NCI-H345 (cell line): ENCODE measurements at places on chromosomes 16 and 17.
A peak's percentile ranks its signal among the peaks of the same experiment; 100 is the strongest.

DNA sequence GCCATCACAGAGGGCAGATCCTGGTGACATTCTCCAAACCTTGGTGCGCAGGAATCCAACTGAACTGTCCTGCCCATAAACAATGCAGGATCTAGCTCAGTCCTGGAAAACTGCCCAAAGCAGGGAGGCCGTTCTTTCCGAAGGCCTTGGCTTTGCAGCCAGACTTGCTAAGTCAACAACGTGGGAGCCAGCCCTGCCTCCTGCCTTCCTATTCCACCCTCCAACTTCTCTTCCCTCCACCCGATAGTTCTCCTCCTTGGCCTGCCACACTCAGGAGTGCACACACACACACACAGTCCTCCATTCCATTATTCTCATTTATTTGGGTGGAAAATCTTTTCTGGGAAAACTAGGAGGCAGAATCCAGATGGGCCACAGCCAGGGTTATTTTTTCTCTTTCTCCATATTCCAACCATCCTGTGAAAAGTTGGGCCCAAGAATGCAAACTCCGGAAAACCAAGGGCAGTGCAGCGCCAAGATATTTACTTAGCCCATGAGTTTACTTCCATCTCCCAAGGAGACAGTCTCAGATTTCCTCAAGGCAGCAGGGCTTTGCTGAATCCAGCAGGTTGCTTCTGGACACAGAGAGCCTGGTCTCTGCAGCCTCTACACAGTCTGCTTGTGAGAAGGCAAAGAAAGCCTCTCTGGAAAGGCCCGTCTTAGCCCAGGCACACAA, 15.8 kb downstream of the COPRS start:
- no peak for DNase-seq

DNA sequence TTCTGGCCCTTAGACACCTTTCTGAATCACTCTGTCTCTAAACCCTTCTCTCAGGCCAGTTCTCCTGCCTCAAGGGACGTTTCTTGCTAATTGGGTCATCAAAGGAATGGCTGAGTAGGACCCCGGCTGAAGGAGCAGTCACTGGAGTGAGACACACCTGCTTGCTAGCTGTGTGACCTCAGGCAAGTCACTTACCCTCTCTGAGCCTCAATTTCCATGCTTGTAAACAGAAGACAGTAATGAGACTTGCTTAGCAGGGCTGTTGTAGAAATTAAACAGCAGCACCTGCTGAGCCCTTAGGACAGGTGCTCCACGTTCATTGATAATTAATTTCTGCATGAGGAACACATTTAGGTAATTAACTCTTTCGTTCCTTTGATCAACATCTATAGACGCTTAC, 6.8 kb downstream of the CIBAR2 start:
- DNase-seq, result no peak

- DNase-seq, result no peak
These were observed 95.8 kb downstream of the ASIC2 start for GRCh38 chr17:33197342-33197741.

DNA sequence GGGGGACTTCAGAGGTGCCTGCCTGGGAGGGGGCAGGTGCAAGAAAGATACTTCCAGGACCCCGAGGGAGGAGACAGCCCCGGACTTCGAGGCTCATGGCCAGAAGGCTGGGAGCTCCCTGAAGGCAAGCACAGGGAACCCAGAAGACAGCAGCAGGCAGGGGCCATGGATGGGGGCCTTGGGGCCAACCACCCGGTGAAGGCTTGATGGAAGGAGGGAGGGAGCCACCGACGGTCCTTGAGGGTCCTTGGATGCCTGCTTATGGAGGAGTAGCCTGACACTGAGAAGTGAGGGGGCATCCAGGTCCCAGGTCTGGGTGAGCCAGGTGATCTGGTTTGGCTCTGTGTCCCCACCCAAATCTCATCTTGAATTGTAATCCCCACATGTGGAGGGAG, 89.7 kb downstream of the SEC14L1 start:
- DNase-seq, result no peak

DNA sequence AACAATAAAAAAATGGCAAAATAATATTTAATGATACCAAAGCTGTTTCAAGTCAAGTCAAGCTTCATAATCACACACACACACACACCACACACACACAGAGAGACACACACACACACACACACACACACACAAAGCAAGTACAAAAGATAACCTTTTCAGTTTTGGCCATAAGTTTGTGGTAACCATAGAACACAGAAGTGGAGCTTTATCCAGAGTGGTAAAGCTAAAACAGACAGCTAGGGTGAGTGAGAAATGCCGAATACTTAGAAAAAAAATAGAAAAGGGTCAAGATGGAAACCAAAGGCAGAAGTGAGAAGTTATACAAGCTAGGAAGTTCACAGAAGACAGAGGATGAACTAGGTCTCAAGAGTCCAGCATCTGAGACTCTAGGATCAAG, 79.0 kb downstream of the HS3ST3A1 start:
- DNase-seq, result no peak

- DNase-seq, result peak; percentile 11
These were observed 13.7 kb downstream of the SHCBP1 start for GRCh38 chr16:46607529-46607928.

- no peak for DNase-seq
These were observed 12.6 kb downstream of the GRB7 start for GRCh38 chr17:39750131-39751015.

DNA sequence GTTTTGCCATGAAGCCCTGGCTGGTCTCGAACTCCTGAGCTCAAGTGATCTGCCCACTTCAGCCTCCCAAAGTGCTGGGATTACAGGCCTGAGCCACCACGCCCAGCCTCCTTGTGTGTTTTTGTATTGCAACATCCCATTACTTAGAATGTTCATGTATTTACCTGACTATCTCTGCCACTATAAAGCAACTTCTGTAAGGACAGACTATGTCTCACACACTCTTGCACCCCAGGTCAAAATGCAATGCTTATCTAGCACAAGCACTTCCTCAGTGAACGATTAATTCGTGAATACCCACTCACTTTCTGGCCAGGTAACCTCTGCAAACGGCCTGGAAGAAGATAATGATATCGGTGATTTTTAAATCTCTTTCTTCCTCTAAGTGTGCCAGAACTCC, 82.6 kb downstream of the NDEL1 start:
- no peak for DNase-seq

GRCh38 chr17:43745541-43745940, 13.1 kb downstream of the SOST start:
- no peak for DNase-seq

DNA sequence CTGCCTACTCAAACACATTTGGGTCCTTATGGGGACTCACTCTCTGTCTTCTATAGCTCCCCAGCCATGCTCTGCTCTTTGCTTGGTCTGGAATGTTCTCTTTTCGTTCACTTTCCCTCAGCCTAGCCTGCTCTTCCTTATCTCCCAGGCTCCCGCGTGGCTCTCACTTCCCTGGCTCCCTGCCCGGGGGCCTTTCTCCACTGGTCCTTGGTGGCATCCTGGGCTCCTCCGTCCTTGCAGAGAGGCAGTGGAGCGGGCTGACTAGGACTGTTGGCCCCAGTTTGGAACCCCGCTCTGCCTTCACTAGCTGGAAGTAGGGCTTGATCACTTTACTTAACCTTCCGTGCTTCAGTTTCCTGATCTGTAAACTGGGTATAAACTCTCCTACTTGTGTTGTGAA, 31.2 kb downstream of the SHISA6 start:
- no peak for DNase-seq

DNA sequence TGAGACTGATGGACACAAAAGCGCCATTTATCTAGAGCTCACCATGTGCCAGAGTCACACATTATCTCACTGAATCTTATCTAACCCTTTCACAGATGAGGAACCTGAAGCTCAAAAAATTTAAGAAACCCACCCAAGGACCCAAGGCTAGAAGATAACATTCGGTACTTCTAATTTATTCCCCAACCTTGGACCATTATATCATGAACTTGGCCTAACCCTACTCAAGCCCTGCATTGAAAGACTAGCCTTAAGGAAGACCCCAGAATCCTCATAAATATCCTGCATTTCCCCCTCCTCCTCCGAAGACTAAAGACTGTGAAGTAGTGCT, 548 bp upstream of the DYNC1LI2 start:
- no peak for DNase-seq

DNA sequence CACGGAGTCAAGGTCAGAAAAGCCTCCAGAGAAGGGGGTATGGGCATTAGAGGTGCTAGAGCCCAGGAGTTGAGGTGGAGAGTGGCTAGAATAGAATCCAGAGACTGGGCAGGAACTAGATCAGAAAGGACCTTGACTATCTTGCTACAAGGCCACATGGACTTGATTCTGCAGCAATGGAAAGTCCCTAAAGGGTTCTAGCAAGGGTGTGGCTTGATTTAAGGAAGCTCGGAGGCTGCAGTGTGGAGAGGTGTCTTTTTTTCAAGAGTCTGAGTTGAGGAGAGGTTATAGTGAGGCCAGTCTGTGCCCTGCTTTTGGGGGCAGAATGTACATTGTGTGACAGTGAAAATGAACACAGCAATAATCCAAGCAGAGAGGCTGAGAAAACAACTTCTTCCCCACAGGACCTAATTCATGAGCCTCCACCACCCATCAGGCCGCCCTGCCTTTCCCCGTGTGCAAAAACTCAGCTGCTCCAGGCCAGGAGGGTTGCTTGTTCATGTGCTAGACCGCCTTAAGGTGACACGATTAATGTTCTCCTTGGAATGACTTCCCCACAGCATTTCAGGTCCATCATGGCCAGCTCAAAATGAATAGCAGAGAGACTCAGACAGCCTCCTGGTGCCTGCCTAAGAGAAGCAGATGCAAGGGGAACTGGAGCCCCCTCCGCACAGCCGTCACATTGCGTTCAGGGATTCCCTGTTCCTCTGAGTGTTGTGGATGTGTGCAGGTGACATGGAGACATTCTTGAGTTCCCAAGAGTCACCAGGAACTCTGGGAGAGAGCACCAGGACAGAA, 8.7 kb upstream of the BEAN1 start:
- no peak for DNase-seq

DNA sequence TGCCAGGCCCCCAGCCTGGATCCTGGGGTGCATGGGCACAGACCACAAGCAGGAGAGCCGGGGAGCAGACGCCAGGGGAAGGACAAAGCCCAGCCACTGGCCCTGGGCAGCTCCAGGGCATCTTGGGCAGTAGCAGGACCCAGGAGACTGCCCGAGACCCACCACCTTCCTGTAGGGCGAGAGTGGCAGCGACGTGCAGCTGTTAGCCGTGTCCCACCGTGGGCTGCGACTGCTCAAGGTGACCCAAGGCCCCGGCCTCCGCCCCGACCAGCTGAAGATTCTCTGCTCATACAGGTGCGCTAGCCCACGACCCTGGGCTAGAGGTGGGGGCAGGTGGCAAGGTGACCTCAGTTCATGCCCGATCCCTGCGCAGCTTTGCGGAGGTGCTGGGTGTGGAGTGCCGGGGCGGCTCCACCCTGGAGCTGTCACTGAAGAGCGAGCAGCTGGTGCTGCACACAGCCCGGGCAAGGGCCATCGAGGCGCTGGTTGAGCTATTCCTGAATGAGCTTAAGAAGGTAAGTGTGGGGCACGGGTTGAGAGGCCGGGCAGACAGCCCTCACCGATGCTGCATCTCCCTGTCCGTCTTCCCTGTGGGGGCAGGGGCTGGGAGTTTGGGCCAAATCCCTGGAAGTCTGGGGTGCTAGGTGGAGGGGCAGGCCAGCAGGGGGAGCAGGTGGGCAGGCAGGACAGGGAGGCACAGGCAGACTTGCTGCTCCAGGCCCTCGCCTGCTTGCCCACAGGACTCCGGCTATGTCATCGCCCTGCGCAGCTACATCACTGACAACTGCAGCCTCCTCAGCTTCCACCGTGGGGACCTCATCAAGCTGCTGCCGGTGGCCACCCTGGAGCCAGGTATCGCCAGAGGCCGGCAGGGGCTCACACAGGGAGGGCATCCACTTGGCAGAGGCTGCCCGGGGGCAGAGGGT, 13.5 kb upstream of the SMIM5 start:
- DNase-seq, result peak; percentile 4
